ENCODE measurements at places on chromosomes 6 and 20.

DNA sequence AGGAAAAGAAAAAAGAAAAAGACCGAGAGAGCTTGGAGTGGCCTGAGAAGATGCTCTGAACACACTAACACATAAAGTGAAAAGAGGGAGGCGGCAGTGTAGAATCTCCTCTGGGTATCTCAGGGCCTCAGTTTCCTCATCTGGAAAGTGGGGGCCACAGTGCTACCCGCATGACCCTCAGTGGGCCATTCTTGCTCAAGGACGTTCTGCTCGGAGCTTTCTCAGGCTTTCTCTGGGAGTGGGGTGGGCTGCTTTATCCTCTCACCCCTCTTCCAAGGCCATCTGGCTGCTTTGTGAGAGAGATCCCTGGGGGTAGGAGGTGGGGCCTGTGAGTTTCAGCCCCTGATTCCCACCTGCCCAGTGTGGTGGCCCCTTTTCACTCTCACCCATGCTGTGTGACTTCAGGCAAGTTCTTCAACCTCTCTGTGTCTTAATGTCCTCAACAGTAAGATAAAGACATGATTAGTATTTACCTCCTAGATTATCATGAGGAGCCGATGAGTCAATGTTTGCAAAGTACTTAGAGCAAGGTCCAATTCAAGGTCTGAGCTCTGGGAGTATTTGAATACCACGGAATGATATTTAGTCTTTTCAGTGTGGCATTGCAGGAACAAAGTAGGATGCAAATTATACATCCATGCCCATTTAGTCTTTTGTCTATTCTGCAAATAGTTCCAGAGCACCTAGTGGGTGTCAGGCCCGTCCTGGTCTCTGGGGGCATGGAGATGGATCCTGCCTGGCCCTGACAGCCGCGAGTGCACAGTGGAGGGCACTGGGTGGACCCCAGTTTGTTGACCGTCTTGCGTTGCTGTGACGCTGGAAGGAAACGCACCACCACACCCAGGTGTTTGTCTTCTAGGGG lies 34.3 kb downstream of the SRC start:
- peak; percentile 64 for DNase-seq

DNA sequence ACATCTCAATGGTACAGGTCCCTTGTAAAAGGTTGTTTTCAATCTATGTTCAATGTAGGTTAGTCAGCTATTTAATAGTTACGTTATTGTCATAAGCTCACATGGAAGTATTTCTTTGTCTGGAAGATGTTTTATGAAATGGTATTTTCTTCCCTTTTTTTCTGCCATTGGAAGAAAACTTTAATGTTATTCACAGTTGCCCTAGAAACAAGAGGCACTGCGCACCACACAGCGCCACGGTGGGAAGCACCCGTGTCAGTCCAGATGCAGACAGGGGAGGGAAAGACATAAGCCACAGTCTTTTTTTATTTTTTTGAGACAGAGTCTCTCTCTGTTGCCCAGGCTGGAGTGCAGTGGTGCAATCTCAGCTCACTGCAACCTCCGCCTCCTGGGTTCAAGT lies 82.1 kb downstream of the GCNT2 start:
- no peak for DNase-seq

GRCh38 chr6:112304680-112305079 lies 42.5 kb upstream of the RFPL4B start:
- DNase-seq, result no peak

DNA sequence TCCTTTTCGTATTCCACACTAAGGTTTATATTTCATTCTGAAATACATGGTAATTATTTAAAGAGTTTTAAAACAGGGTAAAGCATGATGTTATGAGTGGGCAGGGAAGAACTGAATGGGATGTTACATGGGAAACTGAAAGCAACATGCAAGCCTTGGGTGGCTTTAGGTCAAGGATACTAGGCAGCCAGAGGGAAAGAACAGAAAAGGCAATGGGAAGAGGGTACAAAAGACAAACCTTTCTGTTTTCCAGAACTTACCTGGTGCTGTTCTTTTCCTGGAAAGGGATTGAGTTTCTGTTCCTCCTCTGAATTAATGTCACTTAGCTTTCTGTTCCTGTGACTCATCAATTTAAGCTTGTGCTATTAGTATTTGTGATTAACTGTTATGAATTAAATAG lies 71.2 kb upstream of the SMIM8 start:
- DNase-seq, result no peak

GRCh38 chr6:165045631-165046030 lies 263.8 kb downstream of the C6orf118 start:
- DNase-seq, result no peak

DNA sequence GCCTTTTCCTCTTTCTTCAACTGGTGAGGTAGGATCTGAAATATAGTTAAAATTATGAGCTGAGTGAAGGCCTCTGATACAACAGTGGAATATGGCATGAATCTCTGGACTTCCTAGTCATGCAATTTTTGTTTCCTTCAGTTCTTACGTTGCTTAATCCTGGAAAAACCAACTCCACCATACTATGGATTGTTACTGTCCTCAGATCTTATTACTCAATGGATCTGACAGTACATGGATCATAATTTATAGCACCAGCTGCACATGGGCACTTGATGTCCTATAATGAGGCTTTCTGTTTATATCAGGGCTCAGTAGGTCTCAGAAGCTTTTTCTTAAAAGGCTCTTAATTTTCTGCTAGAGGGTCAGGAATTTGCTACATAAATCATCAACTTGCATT lies 1341.0 kb upstream of the EYS start:
- DNase-seq, result no peak

DNA sequence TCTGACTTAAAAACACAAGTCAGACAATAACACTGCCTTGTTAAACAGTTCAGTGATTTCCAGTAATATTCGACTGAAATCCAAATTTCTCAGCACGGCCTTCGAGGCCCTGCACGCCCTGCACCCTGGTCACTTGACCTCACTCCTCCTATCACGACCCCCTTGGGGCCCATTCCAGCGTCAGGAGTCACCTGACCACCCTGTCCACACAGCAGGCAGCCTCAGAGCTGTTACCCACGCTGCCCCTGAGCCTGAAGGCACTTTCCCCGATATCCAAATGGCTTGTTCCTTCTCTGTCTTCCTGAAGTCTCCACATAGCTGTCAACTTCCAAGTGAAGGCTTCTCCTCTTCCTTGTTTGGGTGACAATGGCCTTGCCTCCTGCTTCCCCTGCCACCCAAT lies 33.1 kb upstream of the SMOC2 start:
- DNase-seq, result no peak

GRCh38 chr6:110415086-110415916 lies at the start of gene DDO:
Gene DDO (minus strand): TSS chr6:110415575. CDS start chr6:110413462, 2,113 bp downstream.
- no peak for DNase-seq

DNA sequence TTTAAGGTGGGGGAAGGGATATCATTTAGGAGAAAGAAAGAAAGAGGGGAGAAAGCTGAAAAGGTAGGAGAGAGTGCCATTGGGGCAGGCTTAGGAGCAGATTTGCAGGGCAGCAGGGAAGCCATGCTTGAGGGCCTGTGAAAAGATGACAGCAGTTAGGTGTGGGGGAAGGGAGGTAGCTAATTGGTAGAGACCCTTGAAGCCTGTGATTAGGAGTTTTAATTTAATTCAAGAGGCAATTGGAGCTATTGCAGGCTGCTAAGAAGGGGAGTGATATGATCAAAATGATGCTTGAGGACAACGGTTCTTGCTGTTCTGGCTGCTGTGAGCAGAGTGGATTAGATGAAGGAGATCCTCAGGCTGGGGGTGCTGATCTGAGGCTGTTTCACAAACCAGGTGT lies 24.5 kb upstream of the SEC63 start:
- DNase-seq, result no peak

DNA sequence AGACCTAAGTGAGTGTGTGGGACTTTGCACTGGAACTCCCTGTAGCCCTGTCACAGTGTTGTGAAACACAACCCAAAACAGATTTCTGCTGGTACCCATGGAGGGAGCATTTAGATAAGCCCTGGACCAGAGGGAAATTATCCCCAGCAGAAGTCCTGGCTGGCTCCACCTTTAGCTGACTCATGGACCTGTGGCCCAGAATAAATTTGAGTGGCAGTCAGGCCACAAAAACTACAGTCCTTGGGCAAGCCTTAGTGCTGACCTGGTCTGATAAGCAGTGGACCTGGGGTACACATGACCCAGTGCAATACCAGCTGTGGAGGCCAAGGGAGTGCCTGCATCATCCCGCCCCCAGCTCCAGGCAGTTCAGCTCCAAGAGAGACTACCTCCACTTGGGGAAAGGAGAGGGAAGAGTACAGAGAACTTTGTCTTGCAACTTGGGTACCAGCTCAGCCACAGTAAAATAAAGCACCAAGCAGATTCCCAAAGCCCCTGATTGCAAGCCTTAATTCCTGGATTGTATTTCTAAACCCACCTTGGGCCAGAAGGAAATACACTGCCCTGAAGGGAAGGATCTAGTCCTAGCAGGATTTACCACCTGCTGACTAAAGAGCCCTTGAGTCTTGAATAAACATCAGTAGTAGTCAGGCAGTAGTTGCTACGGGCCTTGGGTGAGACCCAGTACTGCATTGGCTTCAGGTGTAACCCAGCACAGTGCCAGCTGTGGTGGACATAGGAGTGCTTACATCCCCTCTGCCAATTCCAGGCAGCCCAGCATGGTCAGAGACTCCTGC lies 140.4 kb upstream of the COL21A1 start:
- DNase-seq, result peak; percentile 57

DNA sequence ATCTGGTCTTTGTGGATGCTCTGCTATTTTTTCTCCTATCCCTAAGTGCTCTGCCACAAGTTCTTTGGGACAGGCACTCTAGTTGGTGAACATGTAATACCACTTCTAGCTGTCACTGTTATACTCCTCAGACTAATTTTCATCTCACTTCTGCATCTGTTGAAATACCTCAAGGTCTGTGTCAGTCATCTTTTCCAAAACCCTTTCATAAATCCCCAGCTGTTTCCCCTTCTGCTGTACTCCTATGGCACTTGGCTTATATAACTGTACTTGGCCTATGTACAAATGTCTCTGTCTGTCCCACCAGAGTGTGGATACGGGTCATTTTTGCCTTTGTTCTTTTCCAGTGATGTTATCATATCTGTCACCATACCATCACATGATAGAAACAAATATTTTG lies 124.2 kb downstream of the FHL5 start:
- no peak for DNase-seq

DNA sequence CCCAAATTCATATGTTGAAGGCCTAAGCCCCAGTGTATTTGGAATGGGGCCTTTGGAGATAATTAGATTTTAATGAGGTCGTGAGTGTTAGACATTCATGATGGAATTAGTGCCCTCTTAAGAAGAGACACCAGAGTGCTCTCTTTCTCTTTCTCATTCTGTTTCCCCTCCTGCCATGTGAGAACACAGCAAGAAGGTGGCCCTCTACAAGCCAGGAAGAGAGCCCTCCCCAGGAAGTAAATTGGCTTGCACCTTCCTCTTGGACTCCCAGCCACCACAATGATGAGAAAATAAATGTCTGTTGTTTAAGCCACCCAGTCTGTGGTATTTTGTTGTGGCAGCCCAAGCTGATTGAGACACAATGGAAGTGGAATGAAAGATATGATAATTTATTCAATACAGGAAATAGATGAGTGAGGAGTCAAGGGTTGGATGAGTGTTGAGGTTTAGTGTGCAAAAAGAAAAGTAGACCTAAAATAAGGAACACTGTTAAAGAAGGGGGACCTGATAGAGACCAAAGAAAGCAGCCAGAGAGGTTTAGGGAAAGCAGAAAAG lies 25.9 kb upstream of the ATXN1 start:
- no peak for DNase-seq

DNA sequence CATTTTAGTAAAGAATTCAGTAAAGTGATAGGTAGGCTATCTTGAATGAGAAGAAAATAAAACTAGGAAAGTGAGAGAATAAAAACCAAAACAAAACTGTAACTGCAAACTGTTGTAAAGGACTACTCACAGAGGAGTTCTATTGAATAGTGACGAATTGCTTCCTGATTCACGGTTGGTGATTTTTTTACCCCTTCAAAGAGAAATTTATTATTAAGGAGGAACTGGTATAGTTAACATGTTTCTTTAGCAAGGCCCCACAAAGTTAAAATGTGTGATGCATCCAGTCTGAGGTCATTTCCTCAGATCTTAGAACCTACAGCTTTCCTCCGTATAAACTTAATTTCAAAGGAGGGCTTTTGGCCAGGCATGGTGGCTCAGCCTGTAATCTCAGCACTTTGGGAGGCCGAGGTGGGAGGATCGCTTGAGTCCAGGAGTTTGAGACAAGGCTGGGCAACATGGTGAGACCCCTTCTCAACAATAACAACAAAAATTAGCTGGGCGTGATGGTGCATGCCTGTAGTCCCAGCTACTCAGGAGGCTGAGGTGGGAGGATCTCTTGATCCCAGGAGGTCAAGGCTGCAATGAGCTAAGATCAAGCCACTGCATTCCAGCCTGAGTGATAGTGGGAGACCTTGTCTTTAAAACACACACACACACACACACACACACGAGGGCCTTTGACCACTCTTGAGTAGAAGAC lies 8.3 kb downstream of the PRDM1 start:
- no peak for DNase-seq

GRCh38 chr6:166024252-166024651 lies 143.4 kb downstream of the TBXT start:
- DNase-seq, result no peak

DNA sequence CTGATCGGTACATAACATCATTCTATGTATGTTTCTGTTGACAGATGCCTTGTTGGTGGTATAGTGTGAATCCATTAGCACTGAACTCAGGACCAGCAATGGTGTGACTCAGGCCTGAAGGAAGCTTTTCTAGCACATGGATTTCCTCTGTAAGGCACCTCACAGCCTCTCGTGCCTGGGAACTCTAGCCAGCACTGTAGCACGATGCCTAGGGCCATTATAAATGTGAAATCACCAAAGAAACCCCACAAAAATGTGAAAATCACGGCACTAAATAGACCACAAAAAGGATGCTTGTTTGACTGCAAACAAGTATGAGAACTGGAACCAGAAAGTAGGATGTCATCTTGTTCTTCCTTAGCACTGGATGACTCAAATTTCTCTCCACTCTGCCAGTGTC lies 63.7 kb upstream of the NKX2-2 start:
- DNase-seq, result no peak

DNA sequence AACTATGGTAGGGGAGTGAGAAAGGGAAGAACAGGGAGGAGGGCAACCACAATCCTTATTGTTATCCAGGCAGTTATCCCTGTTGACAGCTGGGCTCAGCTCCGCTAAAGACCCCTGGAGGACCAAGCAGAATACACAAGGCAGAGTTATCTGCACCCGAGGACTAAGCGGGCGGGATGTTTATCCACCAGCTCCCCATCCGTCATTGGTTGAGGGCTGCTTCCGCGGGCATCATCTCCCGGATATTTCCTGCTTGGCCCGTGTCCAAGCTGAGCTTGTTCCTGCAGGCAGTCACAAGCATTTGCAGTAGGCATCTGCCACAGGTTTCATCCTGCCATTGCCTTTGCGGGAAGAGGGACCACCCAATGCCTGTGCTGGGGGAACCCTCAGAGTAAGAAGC lies 102.1 kb downstream of the DLGAP4 start:
- peak; percentile 94 for DNase-seq

- peak; percentile 85 for DNase-seq
These were observed 622 bp upstream of the KIZ start for GRCh38 chr20:21125072-21125848.

Data from HT-29 (cell line).